ENCODE measurements at places on chromosomes 7 and 10. TPM values are rescaled to one million over a fixed set of nuclear protein-coding genes. Genes with fewer than 3 reads are reported as not detected.

- DNase-seq: no peak
- H3K27ac ChIP-seq: no peak overlapping the region
- H3K27me3 ChIP-seq: no peaks in the 10 kb centered on the region
- H3K4me1 ChIP-seq: no peaks in the 10 kb centered on the region
Observed at GRCh38 chr10:43801140-43801539, 152.5 kb upstream of the ZNF32 start.

GRCh38 chr7:146424084-146424483 is 307.5 kb downstream of the CNTNAP2 start:
- DNase-seq: no peak
- no peaks in the 10 kb centered on the region for H3K4me1 ChIP-seq
- no peak overlapping the region for H3K27ac ChIP-seq

GRCh38 chr7:91491868-91492267 is 227.6 kb downstream of the FZD1 start:
- no peaks in the 10 kb centered on the region for H3K4me1 ChIP-seq
- H3K4me3 ChIP-seq: no peak overlapping the region
- no peaks in the 10 kb centered on the region for H3K36me3 ChIP-seq
- H3K27me3 ChIP-seq: no peaks in the 10 kb centered on the region
- no peak overlapping the region for H3K27ac ChIP-seq
- DNase-seq: no peak

DNA sequence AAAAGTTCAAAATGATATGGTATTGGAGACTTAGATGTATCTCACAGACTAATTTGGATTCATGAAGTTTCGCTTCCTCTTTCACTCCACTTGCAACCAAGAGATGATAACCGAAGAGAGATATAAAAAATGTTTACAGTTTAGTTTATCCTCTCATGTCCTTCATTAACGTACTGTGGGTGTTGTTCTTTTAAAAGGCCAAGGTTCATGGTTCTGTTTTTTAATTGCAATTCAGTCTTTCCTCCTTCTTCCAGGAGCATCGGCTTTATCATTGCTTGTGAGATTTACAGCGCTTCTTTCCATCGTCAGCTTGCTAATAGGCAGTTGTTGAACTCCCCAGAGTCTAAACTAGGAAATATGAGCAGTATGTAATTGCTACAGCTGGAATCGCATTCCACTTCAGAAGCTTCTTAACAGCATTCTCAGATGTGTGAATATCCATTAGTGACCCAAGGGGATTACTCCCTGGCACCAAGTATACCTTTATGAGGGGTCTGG is 75.9 kb upstream of the HGF start:
- no peaks in the 10 kb centered on the region for H3K4me1 ChIP-seq
- H3K36me3 ChIP-seq: no peaks in the 10 kb centered on the region
- peak overlapping the region; percentile 30 for H3K27ac ChIP-seq
- no peak for DNase-seq
- H3K4me3 ChIP-seq: no peak overlapping the region
- no peaks in the 10 kb centered on the region for H3K27me3 ChIP-seq

GRCh38 chr10:26621889-26622711 is 75.4 kb upstream of the PDSS1 start:
- H3K27me3 ChIP-seq: peaks cover 17% of the 10 kb centered on the region
- no peaks in the 10 kb centered on the region for H3K36me3 ChIP-seq
- peak; percentile 67 for DNase-seq
- peak overlapping the region; percentile 41 for H3K4me3 ChIP-seq
- H3K4me1 ChIP-seq: no peaks in the 10 kb centered on the region

- H3K36me3 ChIP-seq: no peaks in the 10 kb centered on the region
- no peaks in the 10 kb centered on the region for H3K27me3 ChIP-seq
- no peak for DNase-seq
- H3K27ac ChIP-seq: no peak overlapping the region
Observed at GRCh38 chr10:24385776-24386175, 176.8 kb downstream of the KIAA1217 start.

DNA sequence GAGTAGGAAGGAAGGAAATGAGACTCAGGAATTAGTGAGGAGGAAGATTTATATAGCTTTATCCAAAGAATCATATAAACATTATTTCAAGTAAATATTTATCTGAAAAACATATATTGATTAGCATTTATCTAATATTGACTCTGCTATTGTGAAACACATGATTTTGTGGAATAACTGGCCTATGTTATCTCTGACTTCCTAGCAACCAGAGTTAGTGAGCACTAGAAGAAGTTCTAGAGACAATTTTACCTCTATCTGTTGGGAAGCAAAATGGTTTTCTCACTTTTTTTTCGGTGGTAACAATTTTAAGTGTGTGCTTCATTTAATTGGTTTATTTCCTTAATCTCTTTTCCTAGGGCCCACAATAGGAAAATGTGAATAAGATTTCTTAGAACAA is 21.6 kb downstream of the MDFIC start:
- no peaks in the 10 kb centered on the region for H3K36me3 ChIP-seq
- H3K4me3 ChIP-seq: no peak overlapping the region
- no peak for DNase-seq

GRCh38 chr7:159143780-159144757 is 598 bp downstream of the VIPR2 start:
- peak overlapping the region; percentile 58 for H3K4me3 ChIP-seq
- peaks cover 13% of the 10 kb centered on the region for H3K4me1 ChIP-seq
- no peaks in the 10 kb centered on the region for H3K36me3 ChIP-seq
- H3K27me3 ChIP-seq: peaks cover 58% of the 10 kb centered on the region

EPO gene
- total RNA-seq: not detected

MBLAC1 gene
- total RNA-seq: 4.4 TPM

LOXL4 gene
- 6.4 TPM for total RNA-seq

CALML5 gene
- total RNA-seq: not detected

ATOH7 gene
- not detected for total RNA-seq

Data from transverse colon (tissue), 4 donors.